ENCODE measurements at places on chromosomes 2 and 18. TPM values are rescaled to one million over a fixed set of nuclear protein-coding genes. Genes with fewer than 3 reads are reported as not detected.

The TDRD15 gene
- total RNA-seq: not detected

The NT5C1B gene
- total RNA-seq: not detected

The DTNA gene
- total RNA-seq: 0.14 TPM

The KCNJ3 gene
- not detected for total RNA-seq

The RBKS gene
- total RNA-seq: 8.1 TPM

The ASXL3 gene
- total RNA-seq: not detected

The KCNIP3 gene
- total RNA-seq: 1.4 TPM

The ANKRD30B gene
- total RNA-seq: not detected

The TMEM198 gene
- total RNA-seq: 0.71 TPM

The OSBPL1A gene
- 16.5 TPM for total RNA-seq

The NYAP2 gene
- not detected for total RNA-seq

The ALK gene
- not detected for total RNA-seq

The CDH2 gene
- 38.1 TPM for total RNA-seq

The TRMT61B gene
- 16.4 TPM for total RNA-seq

The PPP1R1C gene
- 0.90 TPM for total RNA-seq

The MAL gene
- not detected for total RNA-seq

The RPRM gene
- 0.09 TPM for total RNA-seq

The DCDC2C gene
- total RNA-seq: not detected

The EPHA4 gene
- 1.3 TPM for total RNA-seq

The NLRC4 gene
- not detected for total RNA-seq

The IL1R2 gene
- total RNA-seq: 0.63 TPM

The MC5R gene
- total RNA-seq: not detected

The RTTN gene
- total RNA-seq: 5.5 TPM

The CENPA gene
- total RNA-seq: 46.7 TPM

The NABP1 gene
- total RNA-seq: 13.8 TPM

The SULT1C2 gene
- total RNA-seq: 0.53 TPM

The CHRND gene
- total RNA-seq: not detected

All from A549 treated with ZK216348 at 1 μM for 4 hours (cell line).